Left ventricle myocardium inferior (tissue), 1 donor: ENCODE measurements at places on chromosomes 5 and 9. TPM values are rescaled to one million over a fixed set of nuclear protein-coding genes. Genes with fewer than 3 reads are reported as not detected.

The BTNL8 gene
- total RNA-seq, result 0.58 TPM

The C9 gene
- not detected for total RNA-seq

The GAPVD1 gene
- total RNA-seq, result 33.4 TPM

- no peaks in the 10 kb centered on the region for H3K27me3 ChIP-seq
- no peak overlapping the region for H3K4me3 ChIP-seq
- H3K36me3 ChIP-seq, result no peaks in the 10 kb centered on the region
- DNase-seq, result no peak
These were observed 461.7 kb downstream of the TLE1 start for GRCh38 chr9:81227507-81228245.

GRCh38 chr5:143217065-143217803 lies 186.3 kb downstream of the NR3C1 start:
- no peak overlapping the region for H3K27ac ChIP-seq
- DNase-seq, result no peak

DNA sequence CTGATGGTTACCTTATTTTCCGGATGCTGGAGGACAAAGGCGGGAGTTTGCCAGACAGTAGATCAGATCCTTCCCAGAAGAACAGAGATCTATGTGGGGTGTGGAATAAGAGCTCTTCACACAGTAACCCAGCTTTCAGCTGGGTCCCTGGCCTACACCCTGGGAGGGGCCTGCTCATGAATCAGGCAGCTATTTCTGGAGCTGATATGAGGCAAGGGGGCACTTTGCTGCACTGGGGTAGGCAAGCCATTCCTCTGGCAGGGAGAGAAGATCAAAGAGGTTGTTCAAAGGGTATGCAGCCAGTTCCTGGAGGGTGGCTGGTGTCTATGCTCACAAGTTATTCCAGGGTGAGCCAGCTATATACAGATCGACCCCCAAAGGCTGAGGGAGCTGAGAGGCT lies 48.6 kb downstream of the CYSTM1 start:
- H3K27me3 ChIP-seq, result no peaks in the 10 kb centered on the region
- DNase-seq, result peak; percentile 44
- H3K4me3 ChIP-seq, result peak overlapping the region; percentile 12
- H3K27ac ChIP-seq, result peak overlapping the region; percentile 71

DNA sequence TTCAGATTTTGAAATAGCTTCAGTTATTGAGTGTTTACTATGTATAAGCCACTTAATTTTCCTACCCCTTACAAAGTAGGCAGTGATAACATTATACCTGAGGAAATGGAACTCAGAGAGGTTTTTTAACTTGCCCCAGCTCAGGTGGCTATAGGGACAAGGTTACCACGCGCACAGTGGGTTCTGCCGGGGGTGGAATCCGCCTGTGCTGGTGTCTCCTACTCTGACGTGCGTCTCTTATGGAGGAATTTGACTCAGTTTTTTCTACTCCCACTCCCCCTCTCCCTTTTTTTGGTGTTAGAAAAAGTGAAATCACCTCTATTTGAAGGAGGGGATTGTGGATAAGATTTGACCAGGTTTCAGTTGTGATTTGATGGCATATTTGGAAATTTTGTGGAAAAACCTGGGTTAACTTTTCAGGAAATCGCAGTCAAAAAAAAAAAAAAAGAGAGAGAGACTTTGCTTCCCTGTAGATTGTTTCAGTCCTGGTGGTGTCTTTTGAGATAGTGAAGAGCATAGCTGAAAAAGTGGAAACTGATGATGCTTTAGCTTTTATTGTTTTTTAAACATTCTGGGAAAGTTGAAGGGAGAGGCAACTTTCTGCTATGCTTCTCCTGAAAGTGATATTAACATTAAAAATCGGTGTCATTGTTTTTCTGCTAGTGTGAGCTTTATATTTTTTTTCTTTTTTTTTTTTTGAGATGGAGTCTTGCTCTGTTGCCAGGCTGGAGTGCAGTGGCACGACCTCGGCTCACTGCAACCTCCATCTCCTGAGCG lies 15.9 kb downstream of the TRIO start:
- H3K27me3 ChIP-seq, result no peaks in the 10 kb centered on the region
- no peaks in the 10 kb centered on the region for H3K36me3 ChIP-seq
- DNase-seq, result no peak
- H3K27ac ChIP-seq, result no peak overlapping the region
- peaks cover 72% of the 10 kb centered on the region for H3K4me1 ChIP-seq
- H3K4me3 ChIP-seq, result no peak overlapping the region

GRCh38 chr5:92144824-92145223 lies 761.7 kb upstream of the ARRDC3 start:
- H3K4me3 ChIP-seq, result no peak overlapping the region
- no peaks in the 10 kb centered on the region for H3K36me3 ChIP-seq
- DNase-seq, result no peak
- H3K4me1 ChIP-seq, result no peaks in the 10 kb centered on the region
- no peaks in the 10 kb centered on the region for H3K27me3 ChIP-seq
- no peak overlapping the region for H3K27ac ChIP-seq

GRCh38 chr9:114364134-114365041 lies 23.4 kb downstream of the AKNA start:
- no peak overlapping the region for H3K4me3 ChIP-seq
- no peaks in the 10 kb centered on the region for H3K27me3 ChIP-seq
- peaks cover 76% of the 10 kb centered on the region for H3K36me3 ChIP-seq
- no peak overlapping the region for H3K27ac ChIP-seq
- peaks cover 9% of the 10 kb centered on the region for H3K4me1 ChIP-seq

GRCh38 chr5:54086191-54086590 lies 224.2 kb downstream of the ARL15 start:
- no peak overlapping the region for H3K4me3 ChIP-seq
- DNase-seq, result no peak
- H3K36me3 ChIP-seq, result no peaks in the 10 kb centered on the region
- H3K4me1 ChIP-seq, result peaks cover 1% of the 10 kb centered on the region
- no peaks in the 10 kb centered on the region for H3K27me3 ChIP-seq
- no peak overlapping the region for H3K27ac ChIP-seq

GRCh38 chr9:35108461-35108860 lies 5.5 kb upstream of the STOML2 start:
- peaks cover 49% of the 10 kb centered on the region for H3K4me1 ChIP-seq
- peaks cover 46% of the 10 kb centered on the region for H3K36me3 ChIP-seq
- no peak overlapping the region for H3K4me3 ChIP-seq
- DNase-seq, result no peak
- H3K27ac ChIP-seq, result no peak overlapping the region
- no peaks in the 10 kb centered on the region for H3K27me3 ChIP-seq

- DNase-seq, result no peak
- H3K27ac ChIP-seq, result no peak overlapping the region
- H3K4me1 ChIP-seq, result peaks cover 6% of the 10 kb centered on the region
These were observed 211.4 kb downstream of the FSTL4 start for GRCh38 chr5:133400831-133401351.

DNA sequence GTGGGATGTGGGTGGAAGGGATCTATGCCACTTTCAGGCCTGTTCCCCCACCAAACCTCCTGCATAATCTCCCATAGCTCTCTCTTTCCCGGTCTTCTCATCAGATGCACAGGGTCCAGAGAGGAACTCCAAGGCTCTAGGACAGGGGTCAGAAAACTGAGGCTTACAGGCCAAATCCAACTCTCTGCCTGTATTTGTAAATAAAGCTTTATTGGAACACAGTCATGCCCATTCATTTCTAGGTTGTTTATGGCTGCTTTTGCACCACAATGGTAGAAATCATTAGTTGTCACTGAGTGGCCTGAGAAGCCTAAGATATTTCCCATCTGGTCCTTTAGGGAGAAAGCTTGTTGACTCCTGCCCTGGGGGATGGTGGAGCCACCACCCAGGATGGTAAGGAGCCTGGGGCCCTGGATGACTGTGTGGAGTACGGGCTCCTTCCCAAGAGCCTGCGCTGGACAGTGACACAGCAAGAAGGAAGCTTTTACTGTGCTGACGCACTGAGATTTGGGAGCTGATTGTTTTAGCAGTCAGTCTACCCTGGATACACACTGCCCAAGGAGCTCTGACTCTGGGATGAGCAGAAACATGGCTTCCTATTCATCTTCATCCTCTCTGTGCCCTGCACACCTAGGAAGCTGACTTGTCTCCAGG lies 64.0 kb upstream of the RAPGEF1 start:
- H3K27me3 ChIP-seq, result peaks cover 86% of the 10 kb centered on the region
- H3K36me3 ChIP-seq, result no peaks in the 10 kb centered on the region
